ENCODE measurements at places on chromosomes 4 and X. TPM values are rescaled to one million over a fixed set of nuclear protein-coding genes. Genes with fewer than 3 reads are reported as not detected.

GRCh38 chr4:31667686-31668085 is 947.5 kb downstream of the PCDH7 start:
- DNase-seq, result no peak

DNA sequence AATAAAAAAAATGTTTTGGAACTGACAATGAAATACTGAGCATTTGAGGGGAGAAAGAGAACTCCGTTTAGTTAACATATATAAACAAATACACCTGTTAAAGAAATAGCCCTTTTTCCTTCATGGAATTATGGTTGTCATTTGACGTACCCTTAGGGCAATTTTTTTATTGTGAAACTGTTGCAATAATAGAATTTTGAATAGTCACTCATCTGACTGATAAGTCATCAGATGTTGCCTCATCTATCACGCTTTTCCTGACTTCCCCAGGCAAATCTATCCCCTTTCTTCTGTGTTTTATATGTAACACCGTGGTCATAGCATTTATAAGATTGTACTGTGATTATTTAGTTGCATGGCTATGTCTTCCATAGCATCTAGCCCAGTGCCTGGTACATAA is 69.0 kb upstream of the HDAC8 start:
- DNase-seq, result no peak

DNA sequence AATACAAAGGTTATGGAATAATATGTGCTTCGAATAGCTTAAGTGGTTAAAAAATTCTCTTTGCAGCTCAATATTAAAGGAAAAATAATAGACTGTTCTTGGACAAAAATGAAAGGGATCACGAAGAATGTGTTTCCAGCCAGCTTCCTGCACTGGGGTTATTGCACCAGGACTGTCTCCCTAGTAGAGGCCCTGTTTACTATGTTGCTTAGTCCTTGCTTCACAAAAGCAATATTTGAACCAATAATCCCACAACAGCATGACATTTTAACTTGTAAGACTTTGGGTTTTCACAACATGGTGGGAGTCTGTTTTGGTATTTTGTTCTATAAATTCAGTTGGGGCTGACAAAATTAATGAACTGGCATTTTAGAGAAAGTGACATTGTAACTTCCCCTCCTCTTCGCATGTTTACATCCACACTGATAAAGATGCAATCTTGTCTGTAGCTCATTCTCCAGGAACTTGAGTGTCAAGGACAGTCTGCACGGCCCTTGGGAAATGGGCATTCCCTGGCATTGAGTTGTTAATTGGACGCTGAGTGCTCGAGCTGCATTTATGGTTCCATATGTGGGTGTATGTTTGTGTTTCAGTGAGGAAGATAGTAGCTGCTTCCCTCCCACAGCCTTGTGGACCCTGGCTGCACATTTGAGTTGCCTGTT is 39.0 kb downstream of the SHROOM2 start:
- DNase-seq, result peak; percentile 20

- DNase-seq, result no peak
These were observed 22.0 kb downstream of the DHRSX start for GRCh38 chrX:2478546-2479419.

GRCh38 chrX:8914681-8915080 is 113.5 kb upstream of the FAM9A start:
- no peak for DNase-seq

DNA sequence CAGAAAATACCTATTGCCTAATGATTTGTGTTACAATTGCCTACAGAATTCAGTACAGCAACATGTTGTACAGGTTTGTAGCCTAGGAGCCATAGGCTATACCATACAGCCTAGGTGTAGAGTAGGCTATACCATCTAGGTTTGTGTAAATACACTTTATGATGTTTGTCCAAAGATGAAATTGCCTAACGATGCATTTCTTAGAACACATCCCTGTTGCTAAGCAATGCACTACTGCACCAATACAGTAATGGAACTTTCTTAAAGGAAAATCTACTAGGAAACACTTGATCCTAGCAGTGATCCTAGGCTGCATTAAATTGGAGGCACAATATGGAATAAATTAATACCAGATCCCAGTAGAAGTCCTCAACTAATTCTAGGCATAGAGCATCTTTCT is 18.3 kb downstream of the NOA1 start:
- DNase-seq, result peak; percentile 66

GRCh38 chr4:109149836-109150235 is 152.6 kb downstream of the COL25A1 start:
- DNase-seq, result no peak

DNA sequence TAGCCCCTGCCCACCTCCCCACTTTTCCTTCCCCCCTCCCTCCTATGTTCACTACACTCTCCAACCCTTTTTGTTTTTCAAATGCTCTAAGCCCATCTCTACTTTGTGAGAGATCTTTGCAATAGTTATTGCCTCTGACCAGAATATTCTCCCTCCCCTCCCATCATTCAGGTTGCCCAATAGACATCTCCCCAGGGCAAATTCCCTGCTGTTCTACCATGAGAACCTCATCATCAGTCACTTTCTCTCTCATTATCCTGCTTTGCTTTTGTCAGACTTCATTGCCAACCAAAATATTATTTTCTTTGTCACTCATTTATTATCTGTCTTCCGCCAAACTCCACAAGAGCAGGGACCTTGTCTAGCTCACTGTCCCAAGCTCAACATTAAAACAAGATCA is 268.2 kb upstream of the PPARGC1A start:
- DNase-seq, result no peak

- DNase-seq, result no peak
These were observed 44.8 kb downstream of the GRIA2 start for GRCh38 chr4:157265281-157265680.

- no peak for DNase-seq
These were observed 12.9 kb downstream of the GPRIN3 start for GRCh38 chr4:89294573-89295269.

DNA sequence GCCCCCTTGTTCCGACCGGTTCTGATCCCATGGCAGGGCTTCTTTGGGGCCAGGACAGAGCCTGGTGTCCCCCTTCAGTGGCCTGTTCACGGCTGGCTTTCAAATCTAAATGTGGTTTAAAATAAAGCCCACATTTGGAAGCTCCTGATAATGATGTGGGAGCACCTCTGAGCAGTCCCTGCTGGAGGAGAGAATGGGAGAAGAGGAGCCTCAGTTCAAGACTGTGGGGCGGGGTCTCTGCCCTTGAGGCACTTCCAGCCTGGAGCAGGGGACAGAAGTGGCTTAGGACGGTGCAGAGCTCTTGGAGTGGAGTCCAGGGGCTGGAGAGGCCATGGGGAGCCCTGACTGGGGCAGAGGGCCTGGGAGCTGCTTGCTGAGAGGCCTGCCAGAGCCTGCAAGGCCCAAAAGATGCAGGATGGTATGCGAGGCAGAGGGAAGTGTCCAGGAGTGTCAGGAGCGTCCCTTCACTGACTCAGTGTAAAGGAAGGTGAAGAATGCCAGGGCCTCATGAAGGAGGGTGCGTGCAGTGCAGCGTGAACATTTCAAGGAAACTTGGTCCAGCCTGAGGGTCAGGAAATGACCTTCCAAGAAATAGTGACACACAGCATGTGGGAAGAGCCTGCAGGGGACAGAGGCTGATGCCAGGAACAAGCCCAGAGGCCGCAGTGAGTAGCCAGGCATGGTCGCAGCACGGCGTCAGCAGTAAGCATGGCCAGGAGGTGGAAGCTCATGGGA is 21.1 kb upstream of the TADA2B start:
- no peak for DNase-seq

GRCh38 chr4:36255577-36255976 is 11.3 kb upstream of the ARAP2 start:
- no peak for DNase-seq

GRCh38 chr4:1047106-1047975 is 35.9 kb downstream of the FGFRL1 start:
- no peak for DNase-seq

DNA sequence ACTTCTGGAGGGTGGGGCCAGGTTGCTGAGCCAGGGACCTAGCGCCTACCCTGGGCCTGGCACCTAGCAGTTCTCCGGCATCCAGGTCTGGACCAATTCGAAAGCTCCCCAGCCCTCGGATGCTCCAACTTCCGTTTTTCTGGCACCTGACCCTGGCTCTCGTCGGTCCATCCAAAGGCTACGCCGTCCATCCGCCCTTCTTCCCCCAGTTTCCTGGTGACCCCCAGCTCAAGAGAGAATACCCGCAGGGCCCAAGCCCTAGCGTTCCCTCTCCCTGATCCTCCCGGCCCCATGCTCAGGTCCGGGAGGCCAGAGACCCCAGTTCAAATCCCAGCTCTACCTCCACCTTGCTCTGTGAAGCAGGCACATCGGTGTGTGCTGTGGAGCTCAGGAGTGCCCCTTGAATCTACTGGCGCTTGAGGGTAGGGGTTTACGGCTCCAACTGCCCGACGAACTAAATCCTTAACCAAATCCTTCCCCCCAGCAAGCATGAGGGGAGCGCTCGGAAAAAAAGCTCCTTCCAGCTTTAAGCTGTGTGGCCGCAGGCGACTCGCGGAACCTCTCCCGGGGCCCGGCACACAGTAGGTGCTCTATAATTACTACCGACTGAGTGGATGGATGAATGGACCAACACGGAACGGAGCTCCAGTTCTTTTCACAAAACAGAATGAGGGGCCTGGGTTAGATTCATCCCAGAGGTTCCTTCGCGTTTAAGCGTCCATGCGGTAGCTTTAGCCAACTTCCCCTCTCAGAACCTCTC is 1.1 kb downstream of the CRMP1 start:
- DNase-seq, result no peak

GRCh38 chrX:104659005-104659744 is 93.2 kb downstream of the IL1RAPL2 start:
- no peak for DNase-seq

DNA sequence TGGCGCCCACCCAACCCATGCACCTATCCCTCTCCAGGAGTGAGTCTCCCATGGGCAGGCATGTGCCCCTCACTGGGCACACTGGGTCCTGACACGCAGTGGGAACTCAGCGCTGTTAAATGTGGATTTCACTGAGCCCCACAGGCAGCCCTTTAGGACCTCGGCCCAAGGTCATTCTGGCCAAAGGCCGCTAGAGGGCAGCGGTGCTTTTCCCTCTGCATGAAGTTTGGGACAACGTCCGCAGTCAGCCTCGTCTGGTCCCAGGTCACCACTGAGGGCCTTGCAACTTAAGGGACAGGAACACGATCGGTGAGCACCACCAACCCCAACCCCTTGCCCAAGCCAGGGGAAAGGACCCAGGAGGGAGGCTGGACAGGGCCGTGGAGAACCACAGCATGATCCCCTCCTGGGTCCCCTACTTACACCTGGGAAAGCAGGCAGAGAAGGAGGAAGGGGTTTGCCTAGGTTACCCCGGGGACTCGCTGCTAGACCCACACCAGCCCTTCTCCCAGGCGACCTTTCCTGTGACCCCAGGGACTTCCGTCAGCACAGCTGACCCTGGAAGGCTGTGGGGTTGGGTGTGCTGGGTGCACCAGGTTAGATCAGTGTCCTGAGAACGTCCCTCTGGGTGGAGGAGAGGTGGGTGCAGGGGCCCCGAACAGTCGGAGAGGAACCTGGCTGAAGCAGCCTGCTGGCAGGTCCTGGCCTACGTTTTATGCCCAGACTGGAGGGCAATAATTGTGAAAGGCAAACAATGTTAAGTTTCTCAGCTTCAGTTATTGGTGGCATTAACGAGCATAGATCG is 24.0 kb downstream of the CYTL1 start:
- peak; percentile 39 for DNase-seq

DNA sequence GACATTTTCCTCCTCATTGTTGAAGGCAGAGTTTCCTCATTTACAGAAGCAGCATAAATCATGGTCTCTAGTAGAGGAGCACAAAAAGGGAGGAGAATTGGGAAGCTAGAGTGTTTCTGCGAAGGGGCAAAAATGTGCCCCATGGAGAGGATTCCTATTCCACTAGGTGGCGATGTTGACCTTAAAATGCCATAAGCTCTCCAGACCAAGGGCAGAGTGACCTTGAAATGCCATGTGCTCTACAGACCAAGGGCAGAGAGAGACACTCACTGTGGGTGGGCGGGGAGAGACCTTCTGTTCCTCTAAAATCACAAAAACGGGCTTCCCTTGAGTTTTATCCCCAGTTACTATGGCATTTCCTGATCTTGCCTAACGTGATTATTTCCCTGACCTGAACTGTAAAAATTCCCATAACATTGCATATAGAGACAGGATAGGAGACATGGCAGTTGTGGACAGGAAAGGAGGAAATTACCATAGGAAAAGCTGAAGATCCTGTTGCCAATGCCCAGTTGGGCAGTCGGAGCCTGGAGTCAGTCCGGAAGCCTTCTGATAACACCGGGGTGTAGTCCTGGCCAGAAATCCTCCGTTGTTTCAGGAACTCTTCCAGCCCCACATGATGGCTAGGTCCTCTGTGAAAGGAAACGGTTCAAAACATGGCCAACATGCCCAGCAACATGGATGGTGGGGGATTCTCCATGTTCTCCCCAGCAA is 567.7 kb downstream of the MAGEB5 start:
- no peak for DNase-seq

DNA sequence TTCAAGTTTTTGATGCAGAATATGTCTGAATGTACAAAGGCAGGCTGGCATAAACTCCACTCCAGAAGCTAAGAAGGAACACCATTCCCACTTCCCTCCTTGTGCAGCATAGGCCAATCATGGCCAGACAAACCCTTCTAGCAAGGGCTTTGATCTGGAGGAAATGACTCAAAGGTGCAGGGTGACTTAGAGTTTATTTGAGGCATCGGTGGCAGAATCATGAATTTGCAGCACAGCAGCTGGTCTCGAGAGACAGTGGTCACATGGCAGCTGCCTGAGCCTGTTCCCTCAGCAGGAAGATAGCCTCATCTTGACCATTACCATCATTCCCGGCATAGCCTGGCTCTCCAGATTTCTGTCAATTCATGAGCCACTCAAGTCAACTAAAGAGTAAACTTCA is 154.5 kb downstream of the ATP10D start:
- no peak for DNase-seq

GRCh38 chr4:23355258-23355657 is 534.6 kb downstream of the PPARGC1A start:
- DNase-seq, result no peak

- DNase-seq, result peak; percentile 39
These were observed 195.2 kb upstream of the C1QTNF7 start for GRCh38 chr4:15232366-15233263.

DNA sequence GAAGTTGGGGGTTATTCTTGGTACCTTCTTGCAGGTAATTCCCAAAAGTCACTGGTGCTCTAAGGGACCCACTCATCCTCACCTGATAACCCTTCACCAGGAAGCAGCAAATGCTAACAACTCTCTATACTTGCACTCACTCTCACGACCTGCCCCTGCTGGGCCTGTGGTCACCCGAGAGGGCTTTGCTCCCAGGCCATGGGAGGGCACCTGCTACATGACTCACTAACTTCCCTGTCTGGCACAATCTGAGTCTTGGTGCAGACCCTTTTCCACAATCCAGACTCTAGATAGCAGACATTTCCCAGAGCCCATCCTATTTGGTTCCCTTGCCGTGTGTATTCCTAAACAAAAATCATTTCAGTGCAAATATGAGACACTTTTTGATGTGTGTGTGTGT is 403.8 kb upstream of the FAT1 start:
- DNase-seq, result no peak

Gene FAT4
- 7.7 TPM for polyA plus RNA-seq

Gene TNIP3
- polyA plus RNA-seq, result 0.16 TPM

Gene TEC
- 4.6 TPM for polyA plus RNA-seq

Gene CLIC2
- 6.0 TPM for polyA plus RNA-seq

Gene ZNF711
- polyA plus RNA-seq, result 42.0 TPM

Gene NOX1
- polyA plus RNA-seq, result 1.8 TPM

Gene GALNTL6
- 0.84 TPM for polyA plus RNA-seq

Gene SLC25A53
- 10.7 TPM for polyA plus RNA-seq

Gene XK
- polyA plus RNA-seq, result 12.3 TPM

Gene HDX
- polyA plus RNA-seq, result 2.3 TPM

Gene NDST3
- polyA plus RNA-seq, result 0.85 TPM

Gene MAGEA4
- not detected for polyA plus RNA-seq

Gene IRS4
- 0.12 TPM for polyA plus RNA-seq

Gene FRAS1
- polyA plus RNA-seq, result 12.9 TPM

Gene HS3ST1
- 1.4 TPM for polyA plus RNA-seq

Measured in large intestine (tissue), 12 donors.